T-helper 2 cell (primary cell): ENCODE measurements at places on chromosomes 11 and 22.

DNA sequence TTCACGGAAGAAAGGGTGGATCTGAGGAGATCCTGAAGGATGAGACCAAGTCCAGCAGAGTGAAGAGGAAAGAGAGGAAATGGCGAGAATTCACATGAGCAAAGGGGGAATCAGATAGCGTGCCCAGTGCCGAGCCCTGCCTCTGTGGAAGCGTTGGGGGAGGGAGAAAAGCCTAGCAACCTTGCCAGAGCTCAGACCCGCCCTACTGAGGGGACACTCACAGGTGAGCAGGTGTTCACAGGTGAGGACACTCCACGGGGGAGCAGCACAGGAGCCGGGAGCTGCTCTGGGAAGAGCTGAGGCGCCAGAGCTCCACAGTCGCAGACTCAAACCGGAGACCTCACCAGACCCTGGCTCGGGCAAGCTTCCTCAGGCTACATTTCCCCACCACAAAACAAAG is 56.2 kb downstream of the MICAL3 start:
- DNase-seq: no peak

GRCh38 chr11:10646005-10646404 is 47.5 kb downstream of the IRAG1 start:
- DNase-seq: no peak

- DNase-seq: no peak
Measured at GRCh38 chr11:69511358-69512055, 30.0 kb downstream of the LINC01488 start.

- DNase-seq: no peak
Measured at GRCh38 chr22:25779890-25780289, 37.9 kb downstream of the MYO18B start.

GRCh38 chr11:36177836-36178235 is 111.4 kb downstream of the COMMD9 start:
- no peak for DNase-seq

- DNase-seq: peak; percentile 37
Measured at GRCh38 chr11:45102810-45103621, 43.4 kb upstream of the PRDM11 start.

DNA sequence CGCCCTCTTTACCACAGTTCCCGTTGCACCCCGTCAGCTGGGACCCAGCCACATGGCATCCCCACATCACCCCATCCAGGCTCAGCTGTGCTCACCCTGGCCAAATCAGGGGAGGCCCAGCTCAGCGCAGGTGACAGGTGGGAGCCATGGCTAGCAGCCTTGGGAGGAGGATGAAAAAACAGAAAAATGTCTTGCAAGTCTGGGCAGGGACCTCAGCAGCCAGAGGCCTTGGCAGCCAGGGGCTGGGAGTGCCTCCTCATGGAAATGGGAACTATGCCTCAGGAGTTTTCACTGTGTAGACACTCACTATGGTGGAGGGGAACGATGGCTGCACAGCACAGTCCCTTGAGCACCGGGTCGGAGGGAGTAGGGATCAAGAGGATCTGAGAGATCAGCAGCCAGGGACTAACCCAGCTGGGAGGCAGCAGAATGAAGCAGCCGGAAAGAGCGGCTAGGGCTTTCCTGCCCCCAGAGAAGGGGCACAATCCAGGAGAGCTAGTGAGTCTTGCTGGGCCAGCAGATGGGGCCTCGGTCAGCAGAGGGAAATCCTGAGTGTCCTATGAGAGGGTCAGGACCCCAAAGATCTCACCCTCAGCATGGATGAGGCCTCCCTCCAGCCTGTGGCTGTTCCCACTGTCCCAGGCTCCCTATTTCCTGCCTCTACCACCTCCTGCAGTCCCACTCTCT is 6.2 kb upstream of the FTH1 start:
- DNase-seq: no peak

GRCh38 chr11:56817661-56818060 is 69.2 kb upstream of the OR9G4 start:
- no peak for DNase-seq

DNA sequence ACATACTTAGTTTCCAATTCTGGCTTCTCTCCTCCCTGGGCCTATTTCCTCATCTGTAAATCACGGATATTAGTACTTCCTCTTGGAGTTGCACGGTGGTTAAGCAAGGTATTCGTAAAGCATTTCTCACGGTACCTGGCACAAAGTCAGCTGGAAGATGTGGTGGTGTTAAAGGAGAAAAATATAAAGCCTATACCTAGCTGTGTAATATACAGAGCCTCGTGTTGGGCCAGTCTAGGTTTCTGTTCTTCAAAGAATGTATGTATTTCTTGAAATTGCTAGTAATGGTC is 47.2 kb downstream of the DBX1 start:
- DNase-seq: no peak

DNA sequence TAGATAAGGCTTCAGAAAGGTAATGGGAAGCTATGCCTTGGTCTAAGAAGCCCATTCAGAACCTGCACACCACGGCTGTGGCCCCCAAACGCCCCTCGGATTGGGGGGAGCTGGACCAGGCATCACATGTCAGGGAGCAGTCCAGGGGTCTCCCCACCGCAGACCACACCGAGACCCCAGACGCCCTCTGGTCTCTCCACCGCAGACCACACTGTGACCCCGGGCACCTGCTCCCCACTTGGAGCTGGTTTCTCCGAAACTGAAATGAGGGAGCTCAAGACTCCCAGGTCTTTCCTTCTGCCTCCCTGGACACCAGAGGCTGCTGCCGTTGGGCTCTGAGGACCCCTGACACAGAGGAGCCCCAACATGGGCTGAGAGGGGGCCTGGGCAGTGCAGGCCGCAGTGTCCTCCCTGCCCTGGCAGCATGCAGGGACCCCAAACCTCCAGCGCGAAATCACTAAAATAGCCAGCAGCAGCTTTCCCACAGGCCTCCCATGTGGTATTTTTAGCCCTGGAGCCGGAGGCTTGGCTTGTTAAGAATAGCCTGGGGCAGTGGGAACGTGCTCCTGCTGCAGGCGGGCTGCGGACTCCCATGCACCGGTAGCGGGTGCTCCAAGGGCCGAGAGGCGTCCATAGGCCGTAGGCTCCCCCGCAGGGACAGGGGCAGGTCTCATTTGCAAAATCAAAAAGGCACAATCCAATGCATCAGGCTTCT is 7.7 kb downstream of the LINC01488 start:
- DNase-seq: no peak

- no peak for DNase-seq
Measured at GRCh38 chr11:3684129-3684818, 13.1 kb upstream of the CHRNA10 start.

- DNase-seq: no peak
Measured at GRCh38 chr22:17946662-17947367, 77.5 kb downstream of the MICAL3 start.

DNA sequence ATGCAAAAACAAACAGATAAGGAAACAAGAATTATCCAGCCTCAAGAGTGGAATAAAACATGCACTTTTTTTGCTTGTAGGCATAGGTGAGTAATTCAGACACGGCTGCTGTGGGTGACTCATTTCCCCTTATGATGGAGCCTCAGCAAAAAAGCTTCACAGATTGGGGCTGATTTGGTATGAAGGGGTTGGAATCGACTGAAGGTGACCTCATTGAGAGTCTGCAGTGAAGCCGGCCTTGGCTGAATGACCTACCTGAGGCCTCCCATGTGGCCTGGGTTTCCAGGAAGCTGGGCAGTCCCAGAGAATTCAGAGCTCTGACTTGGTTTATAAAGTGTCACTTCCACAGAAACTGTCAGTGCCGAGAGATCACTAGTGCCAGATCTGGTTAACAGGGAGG is 34.2 kb upstream of the VPREB1 start:
- no peak for DNase-seq

GRCh38 chr11:8015753-8016239 is 28.7 kb downstream of the EIF3F start:
- no peak for DNase-seq

DNA sequence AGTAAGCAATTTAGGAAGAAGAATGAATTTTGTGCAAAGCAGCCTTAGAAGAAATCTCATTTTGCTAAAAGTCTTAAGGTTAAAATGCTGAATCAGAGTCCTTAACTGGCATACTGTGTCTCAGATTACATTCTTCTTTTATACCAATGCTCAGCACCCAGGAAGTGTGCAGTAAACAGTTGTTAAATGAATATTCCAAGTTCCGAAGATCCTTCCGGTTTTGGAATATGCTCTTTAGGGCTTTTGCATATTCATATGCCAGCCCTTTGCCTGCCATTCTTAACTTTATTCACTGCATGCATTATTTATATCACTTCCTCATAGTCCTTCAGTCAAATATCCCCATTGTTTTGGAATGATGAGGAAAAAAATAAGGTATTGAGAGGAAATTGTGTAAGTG is 242.0 kb downstream of the DDX10 start:
- DNase-seq: no peak

- DNase-seq: no peak
Measured at GRCh38 chr11:112172362-112172994, 2.8 kb upstream of the BCO2 start.

DNA sequence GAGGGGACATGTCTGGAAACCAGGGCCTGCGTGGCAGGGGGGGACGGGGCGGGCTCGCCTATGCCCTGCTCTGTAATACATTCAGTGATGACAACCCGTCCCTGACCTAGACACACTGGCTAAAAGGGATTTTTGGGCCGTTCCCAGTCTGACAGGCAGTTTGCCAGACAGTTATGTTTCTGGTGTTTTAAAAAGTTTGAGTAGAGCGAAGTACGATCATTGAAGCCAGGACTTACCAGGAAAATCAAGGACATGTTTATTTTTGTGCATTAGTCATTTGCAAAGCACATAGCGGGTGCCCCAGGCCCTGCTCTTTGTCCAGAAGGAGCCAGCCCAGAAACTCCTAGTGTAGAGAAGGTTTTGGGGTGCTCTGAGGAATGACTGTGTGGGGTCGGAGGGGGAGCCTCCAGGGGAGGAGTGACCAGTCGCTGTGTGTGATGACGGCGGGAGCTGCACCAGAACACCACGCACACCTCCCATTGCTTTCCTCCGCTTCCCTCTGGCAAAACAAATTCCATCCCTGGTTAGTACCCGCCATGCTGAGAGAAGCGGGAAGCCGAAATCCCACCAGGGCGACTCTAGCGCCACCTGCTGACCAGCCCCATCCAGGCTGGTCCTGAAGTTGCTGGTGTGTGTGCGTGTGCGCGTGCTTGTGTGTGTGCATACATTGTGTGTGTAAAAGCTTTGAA is 50.8 kb downstream of the FBLN1 start:
- no peak for DNase-seq

DNA sequence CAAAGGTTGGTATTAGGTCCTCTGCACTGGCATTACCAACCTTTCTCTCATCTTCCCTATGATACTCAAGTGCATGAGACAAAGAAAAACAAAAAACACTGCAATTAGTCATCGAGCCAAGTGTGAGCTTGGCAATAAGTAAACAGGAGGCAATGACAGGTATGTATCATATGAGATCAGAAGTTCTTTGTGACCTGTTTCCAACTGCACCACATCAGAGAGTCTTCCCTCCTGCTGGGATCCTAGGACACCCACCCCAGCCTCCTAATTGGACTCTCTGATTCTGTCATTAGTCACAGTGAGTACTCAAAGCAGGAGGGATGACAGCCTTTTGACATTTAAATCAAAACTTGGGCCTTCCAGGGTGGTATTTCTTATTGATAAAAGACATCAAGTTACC is 7.8 kb upstream of the JAML start:
- DNase-seq: no peak
